ENCODE measurements at places on chromosomes 11 and 22.

- no peak for DNase-seq
Observed at GRCh38 chr22:42016111-42016510, 17.5 kb downstream of the WBP2NL start.

GRCh38 chr11:65744026-65744698 lies 23.6 kb upstream of the RNASEH2C start:
- no peak for DNase-seq

GRCh38 chr11:46615756-46616155 lies 1.3 kb downstream of the HARBI1 start:
- DNase-seq = no peak

DNA sequence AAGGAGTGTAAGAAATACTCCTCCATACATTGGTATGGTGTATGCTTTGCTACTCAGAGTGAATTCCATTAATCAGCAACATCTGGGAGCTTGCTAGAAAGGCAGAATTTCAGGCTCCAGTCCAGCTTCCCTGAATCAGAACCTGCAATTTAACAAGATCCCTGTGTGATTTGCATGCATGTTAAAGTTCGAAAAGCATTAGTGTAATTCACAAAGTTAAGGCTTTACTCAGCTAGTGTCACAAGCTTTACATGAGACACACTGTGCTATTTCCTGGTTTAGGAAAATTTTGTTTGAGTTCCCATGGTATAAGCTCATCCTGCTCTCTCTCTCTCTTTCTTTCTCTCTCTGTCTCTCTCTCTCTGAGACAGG lies 37.0 kb upstream of the HEPHL1 start:
- no peak for DNase-seq

GRCh38 chr11:46731545-46731944 lies 12.5 kb downstream of the F2 start:
- no peak for DNase-seq

- DNase-seq = no peak
Observed at GRCh38 chr11:111557425-111558111, 17.0 kb downstream of the LAYN start.

- no peak for DNase-seq
Observed at GRCh38 chr22:32237906-32238305, 17.2 kb downstream of the SLC5A4 start.

GRCh38 chr11:74815966-74816365 lies 67.3 kb downstream of the RNF169 start:
- DNase-seq = no peak

GRCh38 chr22:42895087-42895486 lies 38.0 kb upstream of the ARFGAP3 start:
- DNase-seq = no peak

- no peak for DNase-seq
Observed at GRCh38 chr11:106249617-106250239, 172.3 kb downstream of the AASDHPPT start.

- DNase-seq = no peak
Observed at GRCh38 chr11:68140496-68141245, 19.5 kb upstream of the CHKA start.

GRCh38 chr11:11396301-11397035 lies 43.4 kb upstream of the CSNK2A3 start:
- DNase-seq = no peak

GRCh38 chr11:70327717-70328116 lies 57.2 kb downstream of the PPFIA1 start:
- DNase-seq = no peak

DNA sequence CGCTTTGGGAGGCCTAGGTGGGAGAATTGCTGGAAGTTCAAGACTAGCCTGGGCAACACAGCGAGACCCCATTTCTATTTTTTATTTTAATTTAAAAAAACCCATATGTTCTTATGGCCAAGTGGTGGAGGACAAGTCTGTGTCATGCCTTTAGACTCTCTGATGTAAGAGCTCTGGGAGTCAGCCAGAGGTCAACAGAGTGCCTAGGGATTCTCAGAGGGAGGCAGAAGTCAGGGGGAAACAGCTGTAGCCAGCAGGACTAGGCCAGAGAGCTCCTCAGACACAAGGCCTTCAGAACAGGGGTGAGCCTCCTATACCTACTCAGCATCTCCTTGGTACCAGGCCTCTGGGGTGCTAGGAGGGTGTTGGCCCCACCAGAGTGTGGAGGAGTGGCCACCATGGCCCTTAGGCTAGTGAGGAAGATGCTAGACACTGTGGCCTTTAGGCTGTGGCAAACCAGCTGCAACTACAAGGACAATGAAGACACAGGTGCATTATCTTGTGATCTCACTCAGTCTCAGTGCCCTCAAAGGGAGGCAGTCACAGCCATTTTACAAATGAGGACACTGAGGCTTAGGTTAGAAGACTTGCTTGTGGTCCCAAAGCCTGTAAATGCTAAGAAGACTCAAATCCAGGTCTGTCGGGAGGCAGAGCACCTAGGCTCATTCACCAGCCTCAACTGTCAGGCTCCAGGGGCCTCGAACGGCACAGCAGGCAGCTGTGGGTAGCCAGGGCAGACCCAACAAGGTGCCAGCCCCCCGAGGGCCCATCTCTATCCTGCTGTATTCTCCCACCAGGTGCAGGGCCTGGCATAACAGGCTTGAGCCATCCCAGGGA lies 5.0 kb downstream of the ZP1 start:
- DNase-seq = no peak

GRCh38 chr11:101738452-101738851 lies 154.6 kb upstream of the TRPC6 start:
- no peak for DNase-seq

- no peak for DNase-seq
Observed at GRCh38 chr11:37411289-37411688, 813.3 kb upstream of the RAG2 start.

DNA sequence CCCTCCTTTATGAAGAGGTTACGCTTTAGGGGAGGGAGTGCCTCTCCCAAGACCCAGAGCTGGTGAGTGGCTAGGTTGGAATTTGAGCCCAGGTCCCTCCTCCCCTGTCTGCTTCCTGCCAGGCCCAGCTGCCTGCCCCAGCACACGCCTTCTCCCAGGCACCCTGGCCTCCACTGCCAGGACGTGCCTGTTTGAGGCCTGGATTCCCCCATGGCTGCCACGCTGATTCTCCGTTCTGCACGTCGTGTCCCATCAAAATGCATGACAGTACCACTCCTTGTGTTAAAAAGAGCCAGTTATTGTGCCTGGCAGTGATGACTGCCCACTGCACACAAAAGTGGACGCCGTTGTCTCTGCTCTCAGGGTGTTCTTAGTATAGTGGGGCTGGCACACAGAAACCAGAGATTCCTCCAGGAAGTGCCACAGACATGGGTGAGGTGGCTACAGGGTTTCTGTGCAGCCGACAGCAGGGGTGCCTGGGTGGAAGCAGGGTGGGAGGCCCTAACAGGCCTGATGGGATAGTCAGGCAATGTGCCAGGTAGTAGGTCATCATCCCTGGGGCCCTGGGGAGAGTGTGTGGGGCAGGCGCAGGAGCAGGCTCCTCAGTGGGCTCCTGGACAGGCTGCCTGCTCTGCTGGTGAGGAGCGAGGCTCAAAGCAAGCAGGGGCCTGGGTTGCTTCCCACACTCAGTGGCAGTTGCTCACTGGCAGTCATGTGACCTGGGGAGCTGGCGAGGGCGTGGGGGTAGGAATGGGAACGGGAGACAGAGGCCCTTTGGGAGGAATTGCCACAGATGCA lies 24.2 kb downstream of the MED15 start:
- no peak for DNase-seq

DNA sequence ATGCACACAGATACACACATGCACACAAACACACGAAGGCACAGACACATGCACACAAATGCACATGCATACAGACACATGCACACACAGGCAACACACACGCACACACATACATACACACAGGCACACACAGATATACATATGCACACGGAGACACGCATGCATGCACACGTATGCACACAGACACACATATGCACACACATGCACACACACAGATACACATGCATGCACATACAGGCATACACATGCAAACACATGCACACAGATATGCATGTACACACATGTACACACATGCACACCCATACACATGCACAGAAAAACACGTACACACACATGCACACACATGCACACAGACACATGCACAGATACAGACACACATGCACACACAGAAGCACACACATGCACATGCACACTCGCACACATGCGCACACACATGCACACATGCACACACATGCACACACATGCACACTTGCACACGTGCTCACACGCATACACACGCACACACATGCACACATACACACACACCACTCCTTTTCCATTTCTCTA lies 70.8 kb upstream of the ALDH3B2 start:
- DNase-seq = no peak

GRCh38 chr11:124070915-124071622 lies 29.9 kb upstream of the OR10G7 start:
- no peak for DNase-seq

DNA sequence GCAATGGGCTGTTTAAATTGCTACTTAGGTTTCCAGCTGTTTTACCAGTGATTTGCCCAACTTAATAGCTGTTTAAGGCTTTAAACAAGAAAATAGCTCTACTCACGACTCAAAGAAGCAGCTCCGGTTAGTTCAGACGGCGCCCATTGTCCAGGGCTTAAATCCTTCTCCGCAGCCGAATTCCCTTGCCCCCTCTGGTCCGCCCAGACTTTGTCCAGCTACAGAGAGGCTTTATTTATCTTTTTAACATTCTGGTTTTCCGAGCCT lies 20.9 kb upstream of the SCUBE1 start:
- DNase-seq = no peak

DNA sequence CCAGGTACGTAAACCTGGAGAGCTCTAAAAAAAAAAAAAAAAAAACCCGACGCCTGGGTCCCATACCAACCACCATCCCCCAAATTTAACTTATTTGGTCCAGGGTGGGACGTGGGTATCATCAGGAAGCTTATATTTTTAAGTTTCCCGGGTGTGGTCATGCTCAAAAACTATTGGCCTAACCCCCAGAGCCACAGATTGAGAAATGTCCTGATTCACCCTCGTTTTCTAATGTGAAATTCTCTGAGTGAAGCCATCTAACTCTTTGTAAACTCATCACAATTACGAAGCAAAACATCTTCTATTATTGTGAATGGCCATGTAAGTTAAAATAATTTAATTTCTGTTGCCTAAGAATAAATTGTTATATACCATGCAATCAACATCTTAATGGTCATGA lies 29.6 kb downstream of the PAK1 start:
- no peak for DNase-seq

GRCh38 chr11:127238321-127238720 lies 237.8 kb upstream of the KIRREL3 start:
- no peak for DNase-seq

GRCh38 chr22:32985899-32986765 lies 72.0 kb downstream of the SYN3 start:
- no peak for DNase-seq

DNA sequence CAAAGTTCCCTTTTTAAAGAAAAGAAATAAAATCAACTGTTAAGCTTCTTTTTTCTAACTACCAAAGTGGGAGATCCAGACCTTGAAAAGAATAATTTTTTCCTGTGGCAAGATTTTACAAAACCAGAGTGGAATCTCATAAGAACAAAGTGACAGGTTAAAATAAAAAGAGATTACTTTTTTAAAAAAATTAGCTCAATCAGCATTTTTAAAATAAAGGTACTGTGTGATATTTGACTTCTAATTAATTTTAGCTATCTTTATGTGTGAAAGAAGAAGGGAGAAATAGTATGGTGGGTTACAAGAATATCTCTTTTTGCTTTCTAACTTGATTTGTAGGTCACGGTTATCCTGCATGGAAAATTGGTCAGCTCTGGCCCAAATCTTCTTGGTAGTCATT lies 92.8 kb upstream of the ALKBH3 start:
- no peak for DNase-seq

DNA sequence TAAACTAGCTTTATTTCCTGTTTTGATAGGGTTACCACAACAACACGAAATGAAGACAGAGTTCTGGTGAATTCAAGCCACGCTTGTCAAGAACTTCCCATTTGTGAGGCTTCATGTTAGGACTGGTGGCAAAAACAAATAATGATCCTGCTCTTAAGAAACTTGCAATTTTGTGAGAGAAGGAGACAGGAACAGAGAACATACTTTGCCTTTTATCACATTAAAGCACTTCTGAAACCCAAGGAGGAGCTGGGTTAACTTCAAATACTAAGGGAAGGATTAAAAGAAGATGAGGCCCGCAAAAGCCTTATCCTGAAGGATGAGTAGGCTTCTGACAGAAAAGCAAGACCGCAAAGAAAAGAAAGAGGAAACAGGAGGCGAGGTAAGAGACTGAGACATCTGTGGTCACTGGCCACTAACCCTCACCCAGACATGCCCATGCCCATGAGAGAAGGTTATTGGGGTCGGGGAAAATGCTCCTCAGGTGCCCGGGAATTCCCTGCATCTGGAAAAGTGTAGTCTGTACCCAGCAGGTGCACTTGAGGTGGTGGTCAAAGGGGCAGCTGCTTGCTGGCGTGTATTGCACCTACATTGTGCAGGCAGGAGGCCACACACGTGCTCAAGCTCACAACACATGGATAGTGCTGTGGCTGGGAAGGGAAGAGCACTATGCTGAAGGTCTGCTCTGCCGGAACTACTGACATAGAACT lies 50.5 kb downstream of the MAPK1 start:
- no peak for DNase-seq

DNA sequence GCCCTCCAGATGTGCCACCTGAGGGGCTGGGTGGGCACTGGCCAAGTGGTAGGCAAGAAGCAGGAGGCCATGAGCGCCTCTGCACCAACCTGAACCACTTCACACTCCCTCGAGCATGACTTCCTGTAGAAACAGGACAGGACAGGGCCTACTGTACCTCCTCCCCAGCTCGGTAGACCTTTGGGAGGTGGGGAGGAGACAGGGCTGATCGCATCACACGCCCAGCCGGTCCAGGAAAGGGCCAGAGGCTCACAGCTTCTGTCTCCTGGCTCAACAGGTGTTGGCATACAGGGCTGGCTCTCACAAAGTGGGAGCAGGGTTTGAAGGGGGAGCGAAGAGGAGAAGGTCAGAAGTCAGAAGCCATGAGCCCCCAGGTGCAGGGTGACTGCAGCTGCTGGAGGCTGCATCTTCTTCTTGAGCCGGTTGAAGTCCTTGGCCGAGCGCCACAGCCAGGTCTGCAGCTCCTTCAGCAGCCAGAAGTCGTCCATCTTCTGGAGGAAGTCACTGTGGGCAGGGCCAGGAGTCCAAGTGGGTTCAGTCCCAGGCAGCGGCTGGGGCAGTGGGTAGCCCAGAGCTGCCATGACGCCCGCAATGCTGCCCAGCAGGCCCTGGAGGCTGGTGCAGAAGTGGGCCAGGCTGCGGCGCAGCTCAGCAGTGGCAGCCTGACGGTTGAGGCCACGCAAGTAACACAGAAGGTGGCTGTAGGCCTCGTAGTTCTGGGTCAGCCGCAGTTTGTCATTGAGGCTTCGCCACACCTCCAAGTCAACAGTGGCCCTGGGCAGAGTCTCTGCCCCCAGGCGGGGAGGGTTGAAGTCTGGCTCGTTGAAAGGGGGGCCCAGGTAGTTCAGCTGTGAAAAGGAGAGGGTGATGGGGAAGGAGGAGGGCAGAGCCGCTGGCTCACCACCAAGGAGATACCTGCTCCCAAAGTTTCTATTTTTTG lies 8.3 kb downstream of the CLCF1 start:
- no peak for DNase-seq

- no peak for DNase-seq
Observed at GRCh38 chr11:1153105-1153950, 4.4 kb upstream of the MUC5AC start.
